ENCODE measurements at places on chromosomes 1 and 21.
A peak's percentile ranks its signal among the peaks of the same experiment; 100 is the strongest.

GRCh38 chr21:16312321-16312720 is 582.5 kb downstream of the USP25 start:
- no peak for DNase-seq

- peak; percentile 11 for DNase-seq
Measured at GRCh38 chr1:18907021-18907916, 4.9 kb upstream of the ALDH4A1 start.

DNA sequence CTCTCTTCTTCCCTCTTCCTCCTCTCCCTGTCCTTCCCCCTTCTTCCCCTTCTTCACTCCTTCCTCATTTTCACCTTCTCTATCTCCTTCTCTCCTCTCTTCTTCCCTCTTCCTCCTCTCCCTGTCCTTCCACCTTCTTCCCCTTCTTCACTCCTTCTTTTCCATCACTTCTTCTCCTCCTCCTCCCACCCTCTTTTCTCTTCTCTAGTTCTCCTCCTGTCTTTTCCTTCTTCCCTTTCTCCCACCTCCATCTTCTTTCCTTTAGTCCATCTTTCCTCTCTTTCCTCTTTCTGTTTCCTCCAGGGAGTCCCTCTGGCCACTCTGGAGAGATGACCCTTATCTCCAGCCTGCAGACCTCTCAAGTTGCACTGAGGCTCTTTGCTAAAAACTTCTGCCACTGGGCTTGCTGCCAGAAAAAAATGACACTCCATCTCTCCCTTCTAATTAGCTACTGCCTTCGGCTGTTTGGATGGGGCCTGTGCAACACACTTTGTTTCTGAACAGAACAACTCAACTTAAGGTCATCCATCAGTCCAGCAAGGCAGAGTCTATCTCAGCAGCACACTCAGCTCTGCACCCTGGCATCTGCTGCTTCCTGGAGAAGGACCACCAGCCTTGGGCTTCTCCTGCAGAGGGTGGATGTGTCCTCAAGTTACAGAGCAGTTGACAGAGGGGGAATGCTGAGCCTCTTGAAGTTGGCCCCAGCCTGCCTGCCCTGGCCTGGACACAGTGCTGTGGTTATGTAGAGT is 538.8 kb downstream of the MATN1 start:
- DNase-seq = no peak

DNA sequence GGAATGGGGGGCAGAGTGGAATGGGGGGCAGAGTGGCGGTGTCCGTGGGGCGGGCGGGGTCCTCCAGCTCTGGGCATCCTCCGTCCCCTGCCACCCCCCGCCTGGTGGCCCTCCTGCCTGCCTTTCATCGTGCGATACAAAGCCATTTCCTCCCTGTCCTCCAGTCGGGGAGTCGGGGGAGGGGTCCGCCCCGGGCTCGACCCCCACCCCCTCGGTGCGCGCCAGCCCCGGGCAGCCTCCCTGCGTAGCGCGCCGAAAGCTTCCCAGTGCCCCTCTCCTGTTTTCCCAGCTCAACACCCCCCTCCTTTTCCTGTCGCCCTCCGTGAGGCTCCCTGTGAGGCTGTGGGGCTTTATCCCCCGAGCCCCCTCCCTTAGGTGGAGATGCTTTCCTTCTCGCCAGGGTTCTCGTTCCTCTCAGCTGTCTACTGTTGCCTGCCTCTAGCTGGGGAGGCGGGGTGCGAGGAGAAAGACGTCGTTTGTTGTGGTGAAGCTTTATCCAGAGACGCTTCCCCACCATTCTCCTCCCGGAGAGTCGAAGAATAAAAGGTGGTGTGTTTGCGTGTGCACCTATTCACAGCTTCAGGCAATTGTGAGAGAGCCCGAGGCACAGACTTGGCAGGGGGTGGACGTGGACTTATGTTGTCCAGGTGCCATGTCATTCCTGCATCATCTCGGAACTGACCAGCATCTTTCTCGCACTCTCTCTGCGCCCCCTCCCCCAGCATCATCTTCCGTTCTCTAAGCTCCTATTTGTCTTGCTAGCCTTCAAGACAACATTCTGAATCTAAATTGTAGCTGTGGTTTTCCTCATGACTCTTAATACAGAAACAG is 848 bp downstream of the DNM3 start:
- DNase-seq = no peak

DNA sequence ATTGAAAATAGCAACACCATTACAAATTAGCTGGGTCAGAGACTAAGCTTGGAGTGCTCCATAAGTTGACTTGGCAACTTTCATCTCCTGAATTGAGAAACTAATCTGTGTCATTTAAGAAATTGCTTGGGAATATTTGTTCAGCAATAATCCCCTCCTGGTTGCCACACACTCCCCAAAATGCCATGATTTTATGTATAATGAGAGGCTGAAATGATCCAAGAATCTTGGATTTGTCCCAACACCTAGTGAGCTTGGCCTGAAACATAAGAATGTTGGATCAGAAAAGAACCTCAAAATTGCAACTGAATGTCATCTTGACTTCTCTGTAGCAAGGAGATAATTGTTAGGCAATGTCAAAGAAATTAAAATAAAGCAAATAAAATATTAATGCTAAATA is 805.9 kb upstream of the ADAMTS5 start:
- DNase-seq = no peak

- no peak for DNase-seq
Measured at GRCh38 chr1:61638296-61638695, 86.6 kb downstream of the TM2D1 start.

DNA sequence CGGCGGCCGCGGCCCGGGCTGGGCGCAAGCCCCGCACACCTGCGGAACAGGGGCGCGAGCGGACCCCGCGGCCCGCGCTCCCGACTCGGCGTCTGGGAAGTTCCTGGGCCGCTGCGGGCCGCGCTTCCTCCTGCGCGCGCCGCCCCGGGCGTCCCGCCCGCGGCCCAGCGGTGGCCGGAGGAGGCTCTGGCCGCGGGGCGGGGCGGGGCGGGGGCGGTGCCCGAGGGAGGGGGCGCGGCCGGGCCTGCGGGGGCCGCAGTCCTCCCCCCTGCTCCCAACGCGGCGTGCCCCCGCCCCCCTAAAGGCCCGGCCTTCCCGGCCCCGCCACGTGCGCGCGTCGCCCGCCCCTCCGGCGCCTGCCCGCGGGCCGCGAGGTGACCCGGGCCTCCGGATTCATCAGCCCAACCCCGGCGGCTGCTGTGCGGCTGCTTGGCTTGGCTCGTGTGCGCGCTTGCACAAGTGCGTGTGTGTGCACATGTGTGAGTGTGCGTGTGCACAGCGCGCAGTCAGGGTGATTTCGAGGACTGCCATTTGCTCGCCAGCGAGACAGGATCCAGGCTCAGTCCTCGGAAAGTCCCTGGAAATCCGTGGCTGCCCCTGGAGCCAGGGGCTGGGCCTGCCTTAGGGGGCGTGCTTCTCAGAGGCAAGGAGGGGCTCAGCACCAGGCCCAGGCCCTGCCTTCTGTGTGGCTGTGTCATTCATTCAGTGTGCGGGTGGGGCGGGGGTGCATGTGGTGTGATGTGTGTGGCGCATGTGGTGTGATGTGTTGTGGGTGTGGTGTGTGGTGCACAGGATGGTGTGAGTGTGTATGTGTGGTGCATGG is at the start of gene C2CD2:
Gene C2CD2, minus strand, starts transcription at position 188 of the 823 bp plus-strand sequence. CDS start 370 bp downstream, outside the sequence.
- peak; percentile 70 for DNase-seq

DNA sequence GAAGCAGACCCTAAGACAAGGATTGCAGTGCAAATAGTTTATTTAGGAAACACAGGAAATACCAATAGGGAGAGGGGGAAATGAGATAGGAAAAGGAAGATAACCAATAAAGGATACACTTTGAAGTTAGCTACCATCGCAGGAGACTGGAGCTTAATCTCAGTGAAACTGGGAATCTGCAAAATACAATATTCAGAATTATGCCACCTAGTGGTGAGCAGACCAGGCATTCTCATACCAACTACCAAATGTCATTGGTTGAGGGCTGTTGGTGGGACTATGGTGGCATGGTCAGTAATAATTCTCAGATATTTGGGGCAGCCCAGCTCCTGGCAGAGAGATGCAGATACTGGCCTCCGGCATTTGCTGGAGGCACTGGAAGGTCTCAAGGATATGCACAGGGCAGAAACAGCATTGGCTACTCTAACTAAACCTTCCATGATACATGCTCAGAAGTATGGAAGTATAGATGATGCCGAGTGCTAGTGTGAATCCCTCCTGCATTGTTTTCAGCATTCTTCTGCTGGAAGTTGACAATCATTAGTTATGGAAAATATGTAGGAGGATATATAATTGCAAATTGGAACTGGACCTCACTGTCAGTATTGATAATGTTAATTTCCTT is 11.8 kb upstream of the ZFP69B start:
- peak; percentile 16 for DNase-seq

GRCh38 chr1:158053276-158053675 is 59.8 kb downstream of the KIRREL1 start:
- peak; percentile 38 for DNase-seq

GRCh38 chr1:210407207-210407886 is 78.6 kb downstream of the HHAT start:
- peak; percentile 81 for DNase-seq

DNA sequence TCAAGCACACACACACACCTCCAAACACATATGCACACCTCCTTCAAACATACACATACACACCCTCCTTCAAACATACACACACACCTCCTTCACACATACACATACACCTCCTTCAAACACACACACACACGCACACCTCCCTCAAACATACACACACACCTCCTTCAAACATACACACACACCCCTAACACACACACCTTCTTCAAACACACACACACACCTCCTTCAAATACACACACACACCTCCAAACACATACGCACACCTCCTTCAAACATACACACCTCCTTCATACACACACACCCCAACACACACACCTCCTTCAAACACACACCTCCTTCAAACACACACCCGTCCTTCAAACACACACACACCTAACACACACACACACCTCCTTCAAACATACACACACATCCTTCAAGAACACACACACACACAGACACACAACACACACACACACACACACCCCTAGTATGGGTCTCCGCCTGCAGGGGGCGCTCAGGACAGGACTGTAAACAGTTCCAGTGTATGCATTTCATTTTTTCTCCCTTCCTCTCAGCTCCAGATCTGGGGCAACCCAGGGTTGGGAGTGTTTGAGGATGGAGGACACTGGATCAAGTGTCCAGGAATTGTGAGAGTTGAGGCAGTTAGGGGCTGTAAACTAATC is 12.1 kb downstream of the LGR6 start:
- no peak for DNase-seq

DNA sequence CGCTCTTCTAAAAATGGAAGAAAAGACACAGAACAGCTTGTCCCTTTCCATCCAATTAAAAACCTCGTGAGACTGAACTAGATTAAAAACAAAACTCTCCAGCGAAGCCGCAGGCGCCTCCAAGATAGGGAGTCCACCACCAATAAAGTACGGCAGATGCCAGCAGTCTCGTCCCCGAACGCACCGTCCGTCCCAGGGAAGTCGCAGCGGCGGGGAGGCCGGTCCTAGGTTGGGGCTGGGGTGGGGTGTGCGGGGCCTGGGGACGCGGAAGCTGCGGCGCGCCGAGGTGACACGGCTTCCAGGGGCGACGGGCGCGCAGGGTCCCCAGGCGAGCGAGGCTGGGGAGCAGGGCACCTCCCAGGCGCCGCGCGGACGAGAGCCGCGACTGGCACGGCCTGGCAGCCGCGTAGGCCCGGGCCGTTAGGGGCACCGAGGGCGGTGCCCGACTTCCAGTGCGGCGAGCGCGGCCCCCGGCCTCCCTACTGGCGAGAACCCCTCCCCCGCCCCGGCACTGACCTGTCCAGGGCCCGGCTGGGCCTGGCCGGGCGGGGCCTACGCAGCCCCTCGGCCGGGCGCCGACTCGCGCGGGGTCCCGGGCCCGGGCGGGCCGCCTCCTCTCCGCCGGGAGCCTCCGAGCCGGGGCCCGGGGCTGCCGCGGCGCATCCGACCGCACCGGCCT is 28.3 kb upstream of the A3GALT2 start:
- no peak for DNase-seq

GRCh38 chr1:207462535-207462934 is 8.4 kb downstream of the CR2 start:
- DNase-seq = no peak

DNA sequence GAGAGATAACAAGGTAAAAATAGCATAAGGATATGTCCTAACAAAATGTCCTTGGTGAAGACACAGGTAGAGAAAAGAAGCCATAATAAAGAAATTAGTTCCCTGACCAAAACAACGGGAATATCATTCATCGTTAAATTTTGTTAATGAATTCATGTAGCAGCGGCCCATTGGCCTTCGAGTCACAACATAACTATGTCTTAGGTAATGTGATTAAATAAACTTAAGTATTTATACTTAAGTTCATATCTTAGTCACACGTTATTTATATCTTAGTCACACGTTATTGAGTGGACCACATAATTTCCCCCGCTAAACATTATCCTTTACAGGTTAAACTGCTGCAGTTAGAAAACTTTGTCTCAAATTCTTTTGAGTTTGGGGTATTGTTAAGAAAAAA is 1.2 kb downstream of the NEXN start:
- peak; percentile 55 for DNase-seq

DNA sequence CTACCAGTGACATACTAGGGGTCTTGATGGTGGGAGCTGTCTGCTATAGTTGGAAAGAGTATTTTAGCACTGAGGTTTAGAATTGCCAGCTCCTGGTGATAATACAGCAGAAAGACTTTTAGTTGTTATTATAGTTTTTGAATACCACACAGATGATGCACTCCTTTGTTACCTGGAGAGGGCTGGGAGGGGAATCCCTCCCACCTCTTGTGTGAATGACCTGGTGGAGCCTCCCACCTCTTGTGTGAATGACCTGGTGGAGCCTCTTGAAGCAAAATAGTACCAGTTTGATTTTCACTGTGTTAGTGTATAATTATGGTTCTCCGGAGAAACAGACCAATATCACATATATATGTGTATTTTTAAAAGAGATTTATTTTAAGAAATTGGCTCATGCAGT is 3.3 kb downstream of the DISP1 start:
- DNase-seq = no peak

DNA sequence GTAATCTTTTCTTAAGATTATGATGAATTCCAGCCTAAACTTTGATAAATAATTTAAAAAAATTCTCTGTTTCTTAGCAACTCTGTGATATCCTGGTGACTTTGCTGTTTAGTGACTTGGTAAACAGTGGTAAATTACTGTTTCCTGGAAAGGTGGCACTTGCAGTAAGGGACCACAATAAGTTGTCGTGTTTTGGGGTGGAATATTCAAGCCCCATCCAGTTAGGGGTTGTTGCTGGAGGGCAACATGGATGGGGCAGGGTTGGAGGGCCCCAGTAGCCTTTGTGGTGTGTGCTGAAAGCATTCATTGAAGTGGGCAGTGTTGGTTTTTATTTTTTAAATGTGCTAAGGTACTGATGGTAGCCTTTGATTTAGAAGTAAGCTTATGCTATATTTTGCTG is 30.3 kb downstream of the PRDM2 start:
- no peak for DNase-seq

DNA sequence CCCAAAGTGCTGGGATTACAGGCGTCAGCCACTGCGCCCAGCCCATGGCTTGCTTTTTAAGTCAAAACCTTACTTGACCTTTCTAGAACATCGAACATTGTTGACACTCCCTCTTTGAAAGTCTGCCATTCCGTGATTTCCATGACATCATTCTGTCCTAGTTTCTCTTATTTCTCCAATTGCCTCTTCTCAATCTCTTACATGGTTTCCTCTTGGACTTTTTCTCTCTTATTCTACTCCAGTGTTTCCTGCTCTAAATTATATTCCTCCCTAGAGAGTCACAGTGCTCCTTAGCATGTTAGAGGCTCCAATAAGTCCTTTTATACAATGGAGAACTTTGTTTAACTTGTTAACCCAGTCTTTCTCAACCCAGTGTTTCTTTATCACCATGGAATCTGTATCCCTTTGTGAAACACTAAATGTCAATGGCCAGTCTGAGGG is 25.5 kb downstream of the JAM2 start:
- no peak for DNase-seq

Measured in A172 (cell line).